ENCODE measurements at places on chromosomes 6 and 20.

DNA sequence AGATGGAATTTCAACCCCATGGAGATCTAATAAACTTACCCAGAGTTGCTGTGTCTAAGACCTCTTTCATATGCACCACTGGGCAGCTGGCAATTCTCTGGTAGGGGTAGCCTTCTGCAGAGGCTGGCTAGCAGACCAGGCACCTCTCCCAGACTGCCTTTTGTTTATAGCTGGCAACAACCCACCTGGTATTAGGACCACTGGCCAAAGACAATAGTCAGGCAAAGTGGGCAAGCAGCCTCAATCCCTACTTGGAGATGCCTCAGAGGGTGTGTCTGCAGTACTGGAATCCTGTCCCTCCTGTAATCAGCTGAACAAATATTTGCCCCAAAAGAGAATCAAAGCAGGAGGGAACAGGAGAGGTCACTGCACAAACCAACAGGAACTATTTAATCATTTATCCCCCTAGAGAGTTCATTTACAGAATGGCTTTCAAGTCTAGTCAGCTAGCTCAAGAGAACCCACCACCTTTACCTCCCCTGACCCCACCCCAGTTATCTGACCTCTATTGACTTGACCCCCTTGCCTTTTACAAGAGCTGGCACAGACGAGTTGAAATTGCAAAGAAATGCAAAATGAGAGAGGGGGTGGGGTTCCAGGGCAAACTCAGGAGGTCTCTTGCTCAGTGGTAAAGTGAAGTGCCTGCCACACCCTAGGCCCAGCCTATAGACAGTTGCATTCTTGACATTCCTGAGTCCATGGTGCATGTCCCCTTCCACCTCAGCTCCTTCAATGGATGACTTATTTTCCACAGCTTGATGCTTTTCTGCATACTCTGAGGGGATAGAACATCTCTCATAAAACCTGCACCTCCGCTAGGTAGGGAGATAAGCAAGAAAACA lies 2.8 kb downstream of the BCL2L1 start:
- no peak for DNase-seq

DNA sequence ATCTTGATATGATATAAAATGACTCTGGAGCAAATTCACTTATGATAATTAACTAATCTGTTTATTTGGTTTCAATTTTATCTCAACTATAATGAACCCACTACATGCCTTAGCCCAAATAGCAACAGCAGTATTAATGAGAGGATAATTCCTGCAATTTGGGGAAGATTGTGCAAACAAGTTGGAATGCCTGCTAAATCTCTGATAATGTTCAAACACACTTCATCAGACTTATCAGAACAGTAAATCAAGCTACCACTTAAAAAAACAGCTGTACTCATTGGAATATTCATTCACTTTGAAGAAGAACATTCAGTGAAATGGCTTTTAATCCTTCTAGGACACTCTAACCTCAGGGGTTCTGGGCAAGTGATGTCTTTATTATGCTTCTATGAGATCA lies 85.4 kb downstream of the CBLN4 start:
- no peak for DNase-seq

- no peak for DNase-seq
Measured at GRCh38 chr6:25623879-25624278, 28.1 kb upstream of the SCGN start.

DNA sequence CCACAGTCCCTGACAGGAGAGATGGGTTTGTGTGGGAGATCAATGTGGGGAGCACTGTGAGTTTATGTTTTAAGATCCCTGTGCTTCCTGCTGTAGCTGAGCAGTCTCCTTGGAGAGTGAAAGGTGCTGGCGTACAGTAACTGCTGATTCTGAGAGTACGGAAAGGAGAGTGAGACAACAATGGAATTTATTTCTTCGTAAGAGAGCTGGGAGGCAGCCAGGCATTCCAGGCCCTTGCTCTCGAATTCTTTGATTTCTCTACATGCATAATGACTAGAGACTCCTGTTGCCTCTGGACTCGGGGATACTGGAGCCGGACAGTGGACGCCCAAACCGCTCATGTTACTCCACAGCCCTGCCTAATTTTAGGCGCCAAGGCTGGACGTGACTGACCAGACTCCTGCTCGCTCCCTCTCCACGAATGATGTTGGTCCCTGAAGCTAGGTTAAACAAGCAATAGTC lies 131.0 kb upstream of the PHACTR1 start:
- no peak for DNase-seq

DNA sequence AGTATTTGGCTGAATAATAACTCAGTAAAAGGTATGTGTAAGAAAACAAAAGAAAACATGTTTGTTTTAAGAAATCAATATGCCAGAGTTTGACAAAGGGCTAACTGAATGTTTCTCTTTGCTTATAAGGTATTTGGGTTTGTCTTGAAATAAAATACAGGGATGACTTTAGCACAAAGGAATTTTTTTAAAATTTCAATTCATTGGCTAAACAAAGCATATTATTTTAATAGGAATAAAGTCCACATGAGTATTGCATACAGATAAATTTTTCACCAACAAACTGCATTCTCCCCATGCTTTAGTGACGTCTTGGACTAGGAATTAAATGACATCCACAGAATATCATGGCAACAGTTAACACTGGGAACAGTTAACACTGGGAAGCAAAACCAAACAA lies 480.0 kb upstream of the JAG1 start:
- no peak for DNase-seq

DNA sequence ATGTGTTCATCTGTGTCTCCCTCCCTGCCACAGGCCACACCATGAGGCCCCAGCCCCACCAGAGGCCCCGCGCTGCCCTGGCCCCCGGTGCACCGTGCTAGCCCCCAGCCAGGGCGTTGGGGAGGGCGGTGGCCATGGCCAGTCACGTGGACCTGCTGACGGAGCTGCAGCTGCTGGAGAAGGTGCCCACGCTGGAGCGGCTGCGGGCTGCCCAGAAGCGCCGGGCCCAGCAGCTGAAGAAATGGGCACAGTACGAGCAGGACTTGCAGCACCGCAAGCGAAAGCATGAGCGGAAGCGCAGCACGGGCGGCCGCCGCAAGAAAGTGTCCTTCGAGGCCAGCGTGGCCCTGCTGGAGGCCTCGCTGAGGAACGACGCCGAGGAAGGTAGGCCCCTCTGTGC lies 30.3 kb downstream of the PPP1R16B start:
- DNase-seq, result no peak

DNA sequence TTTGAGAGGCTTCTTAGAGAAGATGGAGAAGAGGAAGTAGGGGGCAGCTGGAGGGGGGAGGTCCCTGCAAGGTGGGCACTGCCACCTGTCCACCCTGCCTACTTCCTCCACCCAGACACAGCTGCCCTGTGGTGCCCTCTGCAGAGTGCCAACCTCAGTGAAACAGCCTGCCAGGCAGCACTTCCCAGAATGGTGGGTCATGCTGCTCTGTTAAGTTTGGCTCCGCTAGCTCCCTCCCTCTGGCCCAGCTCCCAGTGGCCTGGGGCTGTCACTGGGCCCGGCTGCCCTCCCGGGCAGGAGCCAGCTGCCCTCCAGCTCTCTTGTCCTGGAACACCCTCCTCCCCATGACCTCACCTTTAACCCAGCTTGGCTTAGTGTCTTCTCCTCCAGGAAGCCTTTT lies 5.1 kb upstream of the EPB41L1 start:
- DNase-seq, result no peak

DNA sequence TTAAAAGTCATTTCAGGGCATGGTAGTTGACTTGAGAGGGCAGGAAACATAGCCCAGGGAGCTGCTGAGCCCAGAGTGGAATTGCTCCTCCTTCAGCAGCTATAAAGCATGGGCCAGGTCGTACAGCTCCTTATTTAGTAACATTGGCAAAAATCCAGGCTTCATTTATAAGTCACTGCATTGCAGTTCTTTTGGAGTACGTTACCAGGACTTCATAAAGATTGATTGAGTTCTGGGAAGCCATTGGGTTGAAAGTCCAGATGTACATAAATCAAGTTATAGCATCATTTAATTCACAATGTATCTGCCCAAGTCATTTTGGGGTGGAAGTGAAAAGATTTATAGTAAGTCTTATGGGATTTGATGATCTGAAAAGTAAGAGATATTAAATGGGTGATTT lies 53.0 kb upstream of the ANKEF1 start:
- no peak for DNase-seq

Data from fibroblast of skin of left biceps (primary cell).